ENCODE measurements at places on chromosomes 5 and 9.

- no peak for DNase-seq
Observed at GRCh38 chr5:98414938-98415337, 358.5 kb upstream of the RGMB start.

DNA sequence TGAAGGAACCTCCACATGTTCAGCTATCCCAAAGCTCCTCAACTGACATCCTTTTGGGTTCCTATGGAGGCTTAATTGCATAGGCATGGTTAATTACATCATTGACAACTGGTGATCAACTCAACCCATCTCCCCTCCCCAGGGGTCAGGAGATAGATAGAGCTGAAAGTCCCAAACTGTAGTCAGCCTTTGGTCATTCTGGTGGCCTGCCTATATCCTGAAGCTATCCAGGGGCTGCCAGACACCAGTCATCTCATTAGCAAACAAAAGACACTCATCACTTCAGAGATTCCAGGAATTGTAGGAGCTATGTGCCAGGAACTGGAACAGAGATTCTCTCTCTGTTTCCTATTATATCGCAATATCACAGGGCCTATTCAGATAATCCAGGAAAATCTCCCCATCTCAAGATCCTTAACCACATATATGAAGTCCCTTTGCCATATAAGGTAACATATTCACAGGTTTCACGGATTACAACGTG lies 646.5 kb upstream of the GRAMD2B start:
- DNase-seq = no peak

DNA sequence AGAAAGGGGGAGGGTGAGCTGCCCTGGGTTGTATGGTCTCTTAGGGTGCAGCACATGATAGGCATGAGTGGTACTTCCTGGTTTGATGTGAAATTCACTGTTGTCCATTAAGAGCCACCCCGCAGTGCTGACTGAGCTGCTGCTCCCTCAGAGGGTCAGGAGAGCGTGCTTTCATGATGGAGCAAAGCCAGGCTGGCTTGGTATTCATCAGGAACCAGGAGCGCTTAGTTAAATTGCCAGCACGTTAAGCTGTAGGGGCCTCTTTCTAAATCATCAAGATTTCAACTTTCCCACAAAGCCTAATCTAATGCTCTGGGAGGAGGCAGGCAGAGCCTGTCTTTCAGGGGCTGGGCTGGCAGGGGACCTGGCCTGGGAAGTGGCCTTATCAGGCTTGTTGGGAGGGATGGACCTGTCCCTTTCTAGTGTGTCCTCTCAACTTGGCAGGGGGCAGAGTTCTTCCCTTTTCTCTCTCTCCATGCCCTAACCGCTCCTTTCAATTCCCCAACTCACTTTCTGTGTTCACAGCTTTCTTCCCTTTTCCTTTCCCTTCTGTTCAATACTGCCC lies 7.9 kb downstream of the CYSTM1 start:
- DNase-seq = no peak

DNA sequence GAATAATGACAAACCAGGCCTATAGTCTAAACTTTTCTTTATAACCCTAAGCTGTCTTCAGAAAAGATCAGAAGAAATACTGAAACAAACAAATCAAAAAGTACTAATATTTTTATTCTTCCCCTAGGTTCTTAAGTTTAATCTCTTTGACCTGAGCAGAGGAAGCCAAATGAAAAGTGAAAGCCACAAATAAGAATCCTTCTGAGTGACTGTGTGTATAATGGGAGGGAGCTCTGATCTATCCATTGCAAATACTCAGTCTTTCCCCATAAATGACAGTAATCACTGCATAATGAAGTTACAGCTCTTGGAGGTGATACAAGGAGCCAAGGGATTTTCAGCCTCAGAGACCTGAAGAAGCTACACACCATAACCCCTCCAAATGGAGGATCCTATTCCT lies 126.9 kb upstream of the ATP10B start:
- DNase-seq = no peak

- DNase-seq = no peak
Observed at GRCh38 chr5:169944922-169945680, 35.2 kb downstream of the INSYN2B start.

GRCh38 chr5:167063788-167064187 lies 1227.7 kb upstream of the WWC1 start:
- no peak for DNase-seq

GRCh38 chr5:111394586-111394985 lies 117.7 kb downstream of the STARD4 start:
- DNase-seq = no peak

GRCh38 chr5:139757727-139758509 lies 37.7 kb upstream of the PSD2 start:
- DNase-seq = no peak

GRCh38 chr5:169767938-169768337 lies 130.9 kb downstream of the DOCK2 start:
- peak; percentile 82 for DNase-seq

DNA sequence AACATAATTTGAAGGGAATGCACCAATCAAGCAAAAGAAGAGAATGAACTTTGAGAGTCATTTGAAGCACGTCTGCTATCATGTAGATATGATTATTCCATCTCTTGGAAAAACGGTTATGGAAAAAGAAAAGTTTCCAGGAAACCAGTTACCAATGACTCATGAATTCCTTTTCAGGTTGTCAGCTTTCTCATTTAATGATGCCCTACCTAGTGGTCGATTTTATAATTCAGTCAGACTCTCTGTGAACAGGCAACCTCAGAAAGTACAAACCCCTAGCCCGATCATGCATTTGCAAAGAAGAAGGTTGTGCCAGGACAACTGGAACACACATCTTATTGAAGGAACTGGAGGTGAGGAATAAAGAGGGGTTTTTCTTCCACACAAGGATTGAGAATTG lies 355.1 kb upstream of the GRIA1 start:
- no peak for DNase-seq

GRCh38 chr5:32278406-32278805 lies 34.3 kb downstream of the MTMR12 start:
- peak; percentile 84 for DNase-seq

DNA sequence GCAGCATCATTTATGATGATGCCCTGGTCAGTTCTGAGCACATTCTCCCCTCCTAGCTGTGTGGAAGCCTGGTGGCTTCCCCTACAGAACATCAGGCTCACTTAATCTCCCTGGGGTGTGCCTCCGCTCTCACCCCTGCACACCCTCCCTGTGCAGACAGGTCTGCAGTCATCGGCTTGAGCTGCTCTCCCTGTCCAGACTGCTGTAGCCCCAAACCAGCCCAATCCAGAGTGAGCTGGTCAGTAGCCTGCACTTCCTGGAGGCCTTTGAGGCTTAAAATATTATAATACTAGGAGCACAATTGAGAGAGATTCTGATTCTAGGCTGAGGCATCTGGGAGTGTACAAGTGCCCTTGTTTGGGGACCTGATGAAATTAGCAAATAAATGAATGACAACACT lies 60.2 kb downstream of the PPARGC1B start:
- DNase-seq = no peak

DNA sequence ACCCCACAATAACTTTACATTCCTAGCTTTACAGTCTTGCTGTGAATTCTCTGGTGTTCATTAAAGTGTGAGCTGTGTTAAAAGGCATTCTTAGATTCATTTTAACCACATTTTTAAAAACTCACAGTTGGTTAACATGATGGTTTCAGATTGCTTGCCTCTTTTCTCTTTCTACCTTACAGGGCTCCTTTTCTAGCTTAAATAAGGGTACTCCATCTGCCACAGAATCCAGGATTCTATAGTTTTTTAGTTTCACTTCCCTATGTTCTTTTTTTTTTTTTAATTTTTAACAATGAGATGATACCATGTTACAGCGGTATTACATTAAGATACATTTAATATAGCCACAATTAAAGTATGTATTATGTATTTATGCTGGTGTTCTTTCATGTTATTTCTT lies 3.9 kb upstream of the FBXO4 start:
- DNase-seq = no peak

DNA sequence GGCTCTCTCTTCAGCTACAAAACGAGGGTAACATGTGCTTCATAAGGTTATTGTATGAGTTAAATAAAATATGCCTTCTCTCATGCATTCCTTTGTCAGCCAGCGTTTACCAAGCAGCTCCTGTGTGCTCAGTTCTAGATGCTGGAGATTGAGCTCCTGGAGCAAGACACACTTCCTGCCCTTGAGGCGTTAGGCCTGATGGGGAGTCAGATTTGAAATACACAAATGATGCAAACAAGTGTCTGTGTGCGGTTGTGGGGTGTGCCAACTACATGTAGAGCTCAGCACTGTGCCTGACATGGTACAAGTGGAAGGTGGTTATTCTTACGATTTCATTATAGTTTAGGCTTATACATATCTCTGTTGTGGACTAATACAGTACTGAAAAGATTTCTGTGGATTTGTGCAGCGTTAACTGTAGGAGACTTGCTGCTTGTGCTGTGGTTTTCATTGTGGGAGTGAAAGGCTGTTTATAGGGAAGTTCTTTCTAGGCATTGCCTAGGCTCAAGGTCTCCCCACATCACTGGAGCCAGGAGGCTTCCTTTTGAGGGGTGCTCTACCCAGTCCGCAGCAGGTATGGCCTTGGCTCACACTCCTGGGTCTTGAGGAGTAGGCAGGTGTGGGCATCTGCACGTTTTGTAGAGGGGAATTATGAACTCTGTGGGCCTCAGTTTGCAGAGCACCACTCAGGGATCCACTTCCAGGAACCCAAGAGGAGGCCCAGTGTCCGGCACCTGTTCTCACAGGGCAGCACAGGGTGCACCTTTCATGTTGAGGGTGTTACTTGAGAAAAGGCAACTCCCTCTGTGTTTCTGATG lies 39.8 kb upstream of the ANGPTL2 start:
- DNase-seq = no peak

DNA sequence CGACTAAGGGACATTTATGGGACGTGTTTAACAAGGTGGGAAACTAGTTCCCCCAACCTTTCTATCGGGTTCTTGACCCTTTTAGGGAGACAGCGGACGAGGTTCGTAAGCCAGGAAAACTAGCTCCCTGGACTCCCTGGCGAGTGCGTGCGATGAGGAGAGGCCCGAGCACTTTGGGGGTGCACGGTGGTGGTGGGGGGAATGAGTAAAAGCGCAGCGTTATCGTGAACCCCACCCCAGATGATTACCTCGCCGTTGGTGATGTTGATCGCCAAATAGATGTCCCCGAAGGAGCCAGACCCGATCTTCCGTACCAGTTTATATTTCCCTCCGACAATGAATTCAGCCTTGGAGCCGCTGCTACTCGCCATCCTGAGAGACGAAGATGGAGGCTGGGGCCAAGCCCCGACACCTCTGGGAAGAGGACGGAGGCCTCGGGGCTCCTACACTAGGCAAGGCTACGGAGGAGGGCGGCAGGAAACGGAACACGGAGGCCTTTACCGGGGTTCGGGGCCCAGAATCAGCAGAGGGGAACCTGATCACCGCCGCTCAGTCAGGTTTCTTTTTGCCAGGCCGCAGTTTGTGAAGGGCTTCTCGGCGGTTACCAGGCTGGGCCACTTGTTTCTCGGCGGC lies 529 bp downstream of the CSNK1A1 start:
- peak; percentile 35 for DNase-seq

DNA sequence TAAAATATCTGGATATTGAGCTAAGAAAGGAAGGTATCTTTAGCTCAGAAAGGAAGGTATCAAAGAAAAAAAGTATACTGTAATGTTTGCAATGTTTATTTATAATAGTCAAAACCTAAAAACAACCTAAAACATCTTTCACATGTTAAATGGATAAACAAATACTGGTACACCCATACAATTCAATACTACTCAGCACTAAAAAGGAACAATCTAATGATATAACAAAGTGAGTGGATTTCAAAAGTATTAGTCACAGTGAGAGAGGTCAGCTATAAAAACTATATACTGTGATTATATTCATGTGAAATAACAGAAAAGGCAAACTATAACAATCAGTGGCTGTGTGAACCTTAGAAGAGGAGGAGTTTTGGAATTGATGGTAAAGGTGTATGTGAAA lies 455.0 kb upstream of the FTMT start:
- no peak for DNase-seq

GRCh38 chr9:115204904-115205453 lies 87.0 kb upstream of the TNC start:
- DNase-seq = no peak

DNA sequence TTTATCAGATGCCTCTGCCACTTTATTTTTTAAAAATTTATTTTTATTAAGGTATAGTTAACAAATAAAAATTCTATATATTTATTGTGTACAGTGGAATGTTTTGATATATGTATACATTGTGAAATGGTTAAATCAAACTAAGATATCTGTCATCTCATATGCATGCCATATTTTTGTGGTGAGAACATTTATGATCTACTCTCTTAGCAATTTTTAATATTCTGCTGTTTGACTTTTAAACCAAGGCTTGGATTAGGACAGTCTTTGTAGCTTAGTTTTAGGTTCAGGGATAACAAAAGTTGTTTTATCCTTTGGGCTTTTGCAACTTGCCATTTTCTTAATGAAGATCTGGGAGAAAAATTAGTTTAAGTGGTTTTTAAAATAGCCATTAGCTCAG lies 46.0 kb upstream of the CDKN2B start:
- DNase-seq = no peak

DNA sequence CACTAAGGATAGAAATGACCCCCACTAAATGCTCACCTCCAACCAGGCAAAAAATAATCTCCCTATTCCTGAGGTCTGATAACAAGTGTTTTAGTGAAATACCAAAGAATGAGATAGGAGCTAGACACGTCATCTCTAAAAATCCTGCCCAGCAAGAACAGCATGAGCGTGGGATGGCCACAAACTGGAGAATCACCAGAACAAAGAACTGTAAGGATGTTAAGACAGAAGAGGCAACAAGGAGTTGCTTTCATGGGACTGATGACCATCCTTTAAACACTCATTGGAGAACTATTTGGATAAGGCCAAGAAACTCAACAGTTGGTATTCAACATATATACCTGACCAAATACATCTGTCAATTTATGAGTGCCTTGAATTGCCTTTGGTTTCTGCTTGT lies 113.7 kb downstream of the RASEF start:
- DNase-seq = no peak

- DNase-seq = no peak
Observed at GRCh38 chr9:83701769-83702168, 6.0 kb downstream of the UBQLN1 start.

DNA sequence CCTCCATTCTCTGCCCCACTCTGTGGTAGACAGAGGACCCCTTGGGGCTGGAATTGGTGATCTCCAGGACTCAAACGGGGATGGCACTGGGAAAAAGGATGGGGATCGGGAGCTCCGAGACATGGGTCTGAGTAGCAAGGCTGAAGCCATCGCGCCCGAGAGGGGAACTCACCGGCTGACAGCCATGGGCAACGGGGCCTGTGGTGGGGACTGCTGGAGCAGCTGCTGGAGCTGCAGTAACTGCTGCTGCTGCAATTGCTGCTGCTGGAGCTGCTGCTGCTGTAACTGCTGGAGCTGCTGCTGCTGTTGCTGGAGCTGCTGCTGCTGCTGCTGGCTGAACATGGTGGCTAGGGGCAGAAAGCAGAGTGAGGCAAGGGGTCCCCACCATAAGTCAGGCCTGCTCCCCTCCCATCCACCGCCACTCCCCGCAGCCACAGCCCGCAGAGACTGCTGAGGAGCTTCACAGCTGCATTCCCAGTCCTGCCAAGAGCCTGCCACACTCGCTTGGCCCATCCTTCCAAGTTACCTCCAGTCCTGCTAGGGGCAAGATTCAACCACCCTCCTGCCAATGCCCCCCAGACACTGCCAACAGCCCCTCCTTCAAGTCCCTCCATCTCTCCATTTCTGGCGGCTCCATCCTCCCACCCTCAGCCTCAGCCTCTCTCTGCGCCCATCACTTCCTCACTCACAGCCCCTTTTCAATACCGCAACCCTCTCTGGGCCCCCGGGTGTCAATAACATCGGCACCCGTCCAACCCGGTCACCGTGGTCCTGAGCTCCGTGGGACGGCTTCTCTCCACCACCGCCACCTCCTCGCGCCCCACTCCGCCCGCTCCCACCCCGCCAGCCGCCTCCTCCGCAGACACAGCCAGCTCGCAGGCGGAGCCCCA lies 611 bp downstream of the CIZ1 start:
- DNase-seq = no peak

All from hematopoietic multipotent progenitor cell treated with erythropoietin and hydrocortisone succinate and interleukin-3 and kit ligand, for 8 days (in vitro differentiated cells).